ENCODE measurements at places on chromosomes 2 and 18.

GRCh38 chr2:217065012-217065290, 205.1 kb upstream of the TNP1 start:
- no peak for DNase-seq

- no peak for DNase-seq
Measured at GRCh38 chr2:60499651-60500265, 53.7 kb downstream of the BCL11A start.

GRCh38 chr18:57088883-57089282, 58.0 kb upstream of the BOD1L2 start:
- DNase-seq = no peak

DNA sequence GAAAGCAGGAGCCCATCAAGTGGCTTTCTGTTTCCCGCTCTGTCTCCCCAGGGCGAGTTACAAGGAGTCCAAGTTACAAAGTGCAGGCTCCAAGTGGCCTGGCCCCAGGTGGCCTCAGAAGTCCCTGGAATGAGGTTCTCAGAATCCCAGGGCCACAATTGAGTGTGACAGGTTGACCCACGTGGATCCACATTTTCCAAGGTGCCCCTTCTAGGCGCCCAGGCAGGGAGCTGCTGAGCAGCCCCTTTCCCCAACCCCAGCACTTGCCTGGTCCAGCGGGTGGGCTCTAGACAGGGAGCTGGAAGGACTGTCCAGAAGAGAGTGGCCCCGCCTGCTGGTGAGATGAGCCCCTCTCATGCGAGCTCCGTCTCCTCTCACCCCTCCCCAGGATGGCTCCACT, 253.4 kb downstream of the CYP26B1 start:
- DNase-seq = no peak

DNA sequence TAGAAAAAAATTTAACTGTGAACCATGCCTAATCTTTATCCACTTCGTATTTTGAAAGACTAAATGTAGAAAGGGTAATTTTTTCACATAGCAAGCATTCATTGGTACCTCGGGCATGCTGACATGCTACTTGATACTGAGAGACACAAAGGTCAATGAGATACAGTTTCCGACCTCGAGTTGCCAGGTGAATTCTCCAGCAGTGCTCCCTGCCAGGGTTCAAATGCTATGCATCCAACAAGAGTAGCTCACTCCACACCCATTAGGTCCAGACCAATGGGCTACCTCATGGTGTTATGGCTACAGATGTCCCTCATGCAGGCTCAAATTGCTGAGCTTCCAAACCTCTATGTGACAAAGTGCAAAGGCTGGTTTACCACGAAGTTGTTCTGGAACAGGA, 305.8 kb downstream of the PIEZO2 start:
- DNase-seq = no peak

DNA sequence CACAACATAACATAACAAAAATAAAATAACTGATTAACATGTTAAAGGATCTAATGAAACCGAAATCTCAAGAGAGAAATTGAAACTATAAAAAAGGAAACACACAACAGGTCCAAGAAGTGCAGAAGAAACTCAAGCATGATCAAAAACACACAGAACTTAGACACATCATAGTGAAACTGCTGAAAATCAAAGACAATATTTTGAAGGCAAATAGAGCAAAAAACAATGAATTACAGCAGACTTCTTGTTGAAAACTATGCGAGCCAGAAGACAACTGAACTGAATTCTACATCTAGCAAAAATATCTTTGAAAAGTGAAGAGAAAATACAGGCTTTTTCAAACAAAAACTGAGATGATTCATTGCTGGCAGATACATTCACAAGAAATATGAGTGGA, 61.3 kb downstream of the UGP2 start:
- DNase-seq = no peak

DNA sequence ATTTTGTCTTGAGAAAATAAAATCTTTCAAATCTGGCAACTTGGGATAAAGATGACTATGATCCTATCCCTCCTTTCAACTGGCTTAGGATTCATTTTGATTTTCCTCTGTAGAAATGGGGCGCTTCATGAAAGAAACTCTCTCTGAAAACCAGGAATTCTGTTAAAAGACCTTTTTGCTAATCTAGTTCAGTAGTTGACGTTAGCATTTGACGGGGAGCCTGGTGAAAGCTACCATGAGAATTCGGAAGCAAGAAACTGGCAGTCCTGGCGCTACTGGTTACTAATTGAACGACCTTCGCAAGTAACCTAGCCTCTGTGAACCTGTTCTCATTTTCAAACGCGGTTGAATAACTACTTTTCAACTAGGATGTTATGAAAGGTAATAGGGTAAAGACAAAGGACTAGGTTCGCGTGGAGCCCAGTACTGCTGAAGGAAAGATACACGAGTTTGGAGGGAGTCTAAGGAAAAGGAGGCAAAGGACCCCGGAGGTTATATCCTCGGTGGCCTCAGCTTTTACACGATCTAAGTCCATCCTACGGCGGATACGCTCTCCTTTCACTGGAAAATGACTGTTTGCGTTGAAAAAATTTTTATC, 604 bp upstream of the STK11IP start:
- no peak for DNase-seq

- DNase-seq = no peak
Measured at GRCh38 chr2:233011702-233012131, 1.3 kb downstream of the NGEF start.

- DNase-seq = no peak
Measured at GRCh38 chr2:83342860-83343329, 1116.2 kb downstream of the SUCLG1 start.

DNA sequence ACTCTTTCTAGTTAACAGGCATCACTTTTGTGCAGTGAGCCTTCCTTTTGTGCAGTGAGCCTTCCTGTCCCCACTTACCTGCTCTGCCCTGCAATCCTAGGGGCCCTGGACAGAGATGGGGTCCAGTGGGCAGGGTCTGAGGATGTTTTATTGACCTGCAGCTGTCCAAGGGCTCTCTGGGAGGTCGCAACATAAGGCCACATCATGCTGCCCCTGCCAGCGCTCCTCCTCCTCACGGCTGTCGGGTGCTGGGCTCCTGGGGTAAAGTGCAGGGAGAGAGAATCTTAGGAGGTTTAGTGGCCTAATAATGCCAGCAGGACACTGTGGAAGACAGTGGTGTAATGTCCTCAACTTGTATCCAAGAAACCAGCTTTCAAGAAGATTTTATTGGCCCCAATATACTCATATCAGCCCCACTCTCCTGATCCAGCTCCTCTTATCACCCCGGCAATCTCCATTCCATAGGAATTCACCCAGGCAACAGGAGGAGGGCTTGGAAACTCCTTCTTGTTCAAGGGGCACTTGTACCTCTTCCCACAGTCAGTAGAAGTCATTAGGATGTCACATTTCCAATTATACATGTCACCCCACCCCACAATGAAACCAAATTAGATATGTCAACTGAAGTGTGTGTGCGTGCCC, 41.9 kb upstream of the ASB18 start:
- no peak for DNase-seq

Data from activated CD4-positive, alpha-beta T cell treated with anti-CD3 and anti-CD28 coated beads for 24 hours (primary cell).